ENCODE measurements at places on chromosomes 5 and 9. TPM values are rescaled to one million over a fixed set of nuclear protein-coding genes. Genes with fewer than 3 reads are reported as not detected.

DNA sequence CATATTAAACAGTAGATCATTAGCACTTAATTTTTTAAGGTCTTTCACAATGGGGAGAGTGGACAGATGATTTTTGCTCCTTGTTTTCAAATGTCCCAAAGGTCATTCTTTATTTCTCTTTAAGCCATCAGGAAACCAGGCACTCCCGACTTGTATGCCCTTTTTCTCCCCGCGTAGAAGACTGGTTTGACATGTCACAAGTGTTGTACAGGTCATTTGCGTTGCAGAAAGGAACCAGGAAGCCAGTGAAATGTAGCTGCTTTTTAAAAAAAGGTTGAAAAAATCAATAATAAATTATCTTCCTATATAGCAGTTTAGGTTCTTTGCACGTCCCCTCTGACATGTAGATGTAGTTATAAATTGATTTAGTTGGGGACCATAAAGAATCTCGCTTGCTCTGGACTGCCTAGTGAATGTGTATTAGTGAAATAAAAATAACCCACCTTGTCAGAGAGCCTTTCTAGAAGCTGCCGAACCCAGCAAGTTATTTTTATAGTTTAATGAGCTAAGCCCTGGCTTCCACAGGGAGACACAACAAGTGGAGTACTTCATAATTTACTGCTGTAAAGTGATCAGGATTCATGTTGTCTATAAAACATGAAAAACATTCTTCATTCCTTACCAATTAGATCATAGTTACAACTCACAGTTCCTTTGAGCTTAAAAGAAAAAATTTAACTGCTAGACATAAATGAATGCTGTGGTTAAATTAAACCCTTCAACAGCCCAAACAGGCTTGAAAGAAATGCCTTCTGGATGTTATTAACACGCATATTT is 404.6 kb downstream of the CSNK1G3 start:
- DNase-seq: no peak

DNA sequence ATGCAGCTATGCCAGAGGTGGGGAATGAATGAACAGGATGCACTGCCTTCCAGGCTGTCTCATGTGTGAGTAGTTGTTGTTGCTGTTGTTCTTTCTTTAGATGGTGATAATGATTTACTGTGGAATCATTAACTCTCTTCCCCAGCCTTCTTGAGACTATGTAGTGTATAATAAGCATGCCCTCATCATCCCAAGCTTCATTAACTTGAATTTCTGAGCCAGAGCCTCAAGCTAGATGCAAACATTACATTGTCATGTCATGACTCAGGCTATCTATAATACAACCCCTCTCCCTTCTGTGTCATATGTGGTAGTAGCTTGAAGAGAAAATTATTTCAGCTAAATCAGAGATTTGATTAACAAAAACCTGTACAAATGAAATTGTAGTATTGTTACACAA is 10.0 kb upstream of the ADAMTSL1 start:
- no peak for DNase-seq

- DNase-seq: no peak
Observed at GRCh38 chr9:32875242-32875641, 91.9 kb downstream of the TMEM215 start.

MAN2A1 gene
- 20.2 TPM for polyA plus RNA-seq

FOXD4 gene
- polyA plus RNA-seq: not detected

SPATA31A3 gene
- not detected for polyA plus RNA-seq

Data from naive thymus-derived CD8-positive, alpha-beta T cell (primary cell).